T-helper 17 cell (primary cell): ENCODE measurements at places on chromosomes 6 and 20. TPM values are rescaled to one million over a fixed set of nuclear protein-coding genes. Genes with fewer than 3 reads are reported as not detected.

The PCSK2 gene
- not detected for total RNA-seq

GRCh38 chr6:88454658-88455057 is 288.5 kb upstream of the CNR1 start:
- H3K27me3 ChIP-seq: peaks cover 22% of the 10 kb centered on the region
- H3K36me3 ChIP-seq: no peaks in the 10 kb centered on the region
- H3K4me3 ChIP-seq: no peak overlapping the region
- H3K27ac ChIP-seq: no peak overlapping the region

DNA sequence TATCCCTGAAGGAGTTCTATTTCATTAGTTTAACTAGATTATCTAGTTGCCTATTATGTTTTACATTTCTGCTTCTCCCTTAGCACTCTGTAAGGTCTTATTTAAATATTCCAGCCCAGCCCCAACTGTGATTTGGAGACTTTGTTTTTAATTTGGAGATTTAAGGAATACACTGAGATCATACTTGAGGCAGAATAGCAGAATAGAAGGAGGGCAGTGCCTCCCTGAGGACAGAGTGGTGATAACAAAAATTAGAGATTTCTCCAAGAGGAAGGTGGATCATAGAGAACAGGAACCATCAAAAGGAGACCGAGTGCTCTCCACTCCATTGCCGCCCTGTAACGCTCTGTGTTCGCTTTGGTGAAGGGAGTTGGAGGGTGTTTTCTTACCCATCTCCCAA is 14.8 kb upstream of the CD164 start:
- H3K36me3 ChIP-seq: peaks cover 4% of the 10 kb centered on the region
- DNase-seq: no peak
- H3K27ac ChIP-seq: no peak overlapping the region
- H3K4me3 ChIP-seq: no peak overlapping the region

GRCh38 chr6:127120023-127120786 is 1.7 kb downstream of the RSPO3 start:
- peaks cover 18% of the 10 kb centered on the region for H3K4me1 ChIP-seq
- H3K27me3 ChIP-seq: peaks cover 79% of the 10 kb centered on the region
- H3K27ac ChIP-seq: no peak overlapping the region
- H3K4me3 ChIP-seq: peak overlapping the region; percentile 87
- DNase-seq: no peak
